Hepatic stellate cell (primary cell): ENCODE measurements at places on chromosomes 7 and 10.

- no peak for DNase-seq
Measured at GRCh38 chr7:53744403-53744760, 708.9 kb downstream of the POM121L12 start.

GRCh38 chr7:149074116-149074885 is 16.2 kb downstream of the ZNF786 start:
- DNase-seq = no peak

- DNase-seq = no peak
Measured at GRCh38 chr7:34835901-34836600, 178.0 kb downstream of the NPSR1 start.

- DNase-seq = no peak
Measured at GRCh38 chr10:86472061-86472460, 49.5 kb downstream of the WAPL start.

GRCh38 chr10:64773357-64773756 is 1252.2 kb downstream of the REEP3 start:
- no peak for DNase-seq
